Breast epithelium (tissue), 4 donors: ENCODE measurements at places on chromosomes 3 and 15. TPM values are rescaled to one million over a fixed set of nuclear protein-coding genes. Genes with fewer than 3 reads are reported as not detected.

The UTS2B gene
- 0.15 TPM for total RNA-seq

The GPR27 gene
- total RNA-seq, result 0.32 TPM

The FAM43A gene
- 15.5 TPM for total RNA-seq

- no peaks in the 10 kb centered on the region for H3K36me3 ChIP-seq
- no peak overlapping the region for H3K27ac ChIP-seq
- no peaks in the 10 kb centered on the region for H3K27me3 ChIP-seq
- DNase-seq, result no peak
- no peaks in the 10 kb centered on the region for H3K4me1 ChIP-seq
Measured at GRCh38 chr3:117252208-117252607, 542.6 kb downstream of the TUSC7 start.

GRCh38 chr15:66401130-66402021 lies 14.7 kb downstream of the MAP2K1 start:
- H3K27ac ChIP-seq, result no peak overlapping the region
- H3K4me1 ChIP-seq, result no peaks in the 10 kb centered on the region
- no peak for DNase-seq
- H3K4me3 ChIP-seq, result no peak overlapping the region
- H3K36me3 ChIP-seq, result no peaks in the 10 kb centered on the region

DNA sequence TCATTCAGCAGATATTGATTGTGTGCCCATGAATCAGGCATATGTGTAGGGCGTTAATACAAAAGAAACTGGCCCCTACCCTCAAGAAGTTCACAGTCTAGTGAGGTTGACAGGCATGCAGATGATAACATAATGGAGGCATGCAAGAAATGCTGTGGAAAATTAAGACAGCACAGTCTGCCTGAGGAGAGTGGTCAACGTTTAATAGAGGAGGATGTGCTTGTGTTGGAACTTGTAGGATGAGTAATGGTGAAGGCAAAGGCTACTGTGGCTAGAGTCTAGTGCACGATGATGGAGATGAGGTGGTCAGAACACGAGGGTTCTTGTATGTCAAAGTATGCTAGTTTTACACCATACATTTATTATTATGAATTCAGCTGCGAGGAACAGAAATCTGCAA lies 295.7 kb downstream of the SOX2 start:
- H3K27ac ChIP-seq, result no peak overlapping the region
- no peaks in the 10 kb centered on the region for H3K27me3 ChIP-seq
- no peak for DNase-seq
- H3K4me1 ChIP-seq, result no peaks in the 10 kb centered on the region
- no peak overlapping the region for H3K4me3 ChIP-seq
- H3K36me3 ChIP-seq, result no peaks in the 10 kb centered on the region

GRCh38 chr3:142215106-142215505 lies 10.3 kb downstream of the GK5 start:
- no peak overlapping the region for H3K4me3 ChIP-seq
- no peak for DNase-seq
- no peaks in the 10 kb centered on the region for H3K27me3 ChIP-seq
- no peaks in the 10 kb centered on the region for H3K36me3 ChIP-seq
- H3K27ac ChIP-seq, result peak overlapping the region; percentile 73

DNA sequence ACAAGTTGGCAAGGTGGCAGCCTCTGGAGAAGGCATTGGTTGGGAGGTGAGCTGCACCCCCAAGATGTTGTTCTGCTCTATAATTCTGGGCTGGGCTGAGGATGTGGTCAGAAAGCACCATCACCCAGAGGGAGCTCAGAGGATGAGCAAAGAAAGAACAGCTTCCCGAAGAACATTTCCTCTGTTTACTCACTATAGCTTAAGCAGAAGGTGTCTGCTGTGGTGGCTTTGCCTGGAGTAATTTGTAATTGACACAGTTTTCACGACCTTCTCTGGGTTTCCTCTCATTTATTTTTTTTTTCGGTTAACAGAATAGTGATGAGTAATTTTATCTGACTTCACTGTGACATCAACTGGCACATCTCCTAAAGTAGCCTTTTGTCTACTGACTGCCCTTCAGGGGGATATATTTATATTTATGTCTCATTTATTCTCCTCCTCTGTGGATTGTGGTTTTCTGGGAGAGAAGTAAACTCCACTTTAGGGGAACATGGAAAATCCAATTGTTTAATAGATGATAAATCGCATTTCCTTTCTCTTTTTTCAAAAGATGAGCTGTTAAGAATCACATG lies 49.5 kb upstream of the ABHD17C start:
- no peak overlapping the region for H3K27ac ChIP-seq
- DNase-seq, result no peak
- H3K4me1 ChIP-seq, result no peaks in the 10 kb centered on the region
- H3K36me3 ChIP-seq, result no peaks in the 10 kb centered on the region

DNA sequence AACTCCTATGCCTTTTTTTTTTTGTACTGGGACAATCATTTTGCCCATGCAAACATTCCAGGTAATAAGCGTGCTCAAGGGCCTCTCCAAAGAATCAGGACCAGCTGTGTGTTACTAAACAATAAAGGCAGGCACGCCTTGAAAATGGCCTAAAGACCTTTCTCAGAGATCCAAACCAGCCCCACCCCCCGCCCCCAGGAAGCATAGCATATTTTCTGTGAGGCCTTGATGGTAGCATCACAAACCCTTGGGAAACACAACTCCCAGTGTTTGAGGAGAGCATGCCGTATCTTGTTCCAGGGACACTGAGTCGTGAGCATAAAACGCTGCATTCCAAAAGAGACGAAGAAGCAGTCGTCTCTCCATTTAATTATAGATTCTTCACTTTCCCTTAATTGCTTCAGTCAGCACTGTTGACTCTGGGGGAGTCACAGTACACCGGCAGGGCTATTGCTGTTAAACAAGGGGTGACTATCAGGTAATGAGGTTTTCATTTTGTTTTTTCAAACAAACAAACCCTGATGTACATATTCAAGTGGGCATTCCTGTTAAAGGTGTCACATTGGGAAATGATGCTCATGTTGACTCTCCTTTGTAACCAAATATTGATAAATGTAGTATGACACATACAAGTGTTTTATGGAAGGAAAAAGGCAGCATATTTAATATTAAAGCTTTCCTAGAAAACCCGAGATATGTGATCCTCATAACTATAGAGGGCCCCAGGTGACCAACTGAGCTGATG lies 4.4 kb upstream of the TPM1 start:
- no peaks in the 10 kb centered on the region for H3K27me3 ChIP-seq
- H3K27ac ChIP-seq, result peak overlapping the region; percentile 65

- no peak overlapping the region for H3K4me3 ChIP-seq
- no peak for DNase-seq
- H3K36me3 ChIP-seq, result no peaks in the 10 kb centered on the region
- no peaks in the 10 kb centered on the region for H3K4me1 ChIP-seq
Measured at GRCh38 chr3:124174476-124174875, 182.6 kb upstream of the ROPN1 start.

- no peaks in the 10 kb centered on the region for H3K4me1 ChIP-seq
- no peak overlapping the region for H3K4me3 ChIP-seq
- H3K36me3 ChIP-seq, result no peaks in the 10 kb centered on the region
- no peaks in the 10 kb centered on the region for H3K27me3 ChIP-seq
- H3K27ac ChIP-seq, result peak overlapping the region; percentile 58
Measured at GRCh38 chr3:172132159-172132586, 92.8 kb downstream of the FNDC3B start.

DNA sequence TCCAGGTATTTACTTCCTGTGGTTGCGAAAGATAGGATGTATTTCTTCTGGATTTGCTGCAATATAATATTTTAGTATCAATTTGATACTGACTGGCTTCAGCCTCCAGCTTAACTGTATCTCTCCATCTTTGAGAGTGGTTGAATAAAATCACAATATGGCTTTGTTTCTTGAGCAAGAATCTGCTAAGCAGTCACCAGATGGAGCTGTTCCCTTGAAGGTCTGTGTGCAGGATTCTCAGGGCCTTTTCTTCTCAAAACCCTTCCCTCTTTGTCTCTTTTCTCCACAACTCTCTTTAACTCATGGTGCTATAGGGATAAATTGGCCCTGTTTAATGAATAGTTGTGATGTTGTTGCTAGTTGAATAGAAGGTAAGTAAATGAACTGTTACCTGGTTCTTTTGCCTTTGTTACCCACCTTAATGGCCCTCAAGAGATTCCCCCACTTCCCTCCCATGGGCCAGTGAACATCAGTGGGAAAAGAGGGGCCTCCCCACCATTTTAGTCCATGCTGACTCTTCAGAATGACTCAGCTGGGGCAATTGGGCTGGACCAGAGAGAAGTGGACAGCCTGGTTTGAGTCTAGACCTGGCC lies 34.8 kb upstream of the RAB6B start:
- no peak overlapping the region for H3K27ac ChIP-seq
- H3K27me3 ChIP-seq, result no peaks in the 10 kb centered on the region
- H3K4me3 ChIP-seq, result no peak overlapping the region

DNA sequence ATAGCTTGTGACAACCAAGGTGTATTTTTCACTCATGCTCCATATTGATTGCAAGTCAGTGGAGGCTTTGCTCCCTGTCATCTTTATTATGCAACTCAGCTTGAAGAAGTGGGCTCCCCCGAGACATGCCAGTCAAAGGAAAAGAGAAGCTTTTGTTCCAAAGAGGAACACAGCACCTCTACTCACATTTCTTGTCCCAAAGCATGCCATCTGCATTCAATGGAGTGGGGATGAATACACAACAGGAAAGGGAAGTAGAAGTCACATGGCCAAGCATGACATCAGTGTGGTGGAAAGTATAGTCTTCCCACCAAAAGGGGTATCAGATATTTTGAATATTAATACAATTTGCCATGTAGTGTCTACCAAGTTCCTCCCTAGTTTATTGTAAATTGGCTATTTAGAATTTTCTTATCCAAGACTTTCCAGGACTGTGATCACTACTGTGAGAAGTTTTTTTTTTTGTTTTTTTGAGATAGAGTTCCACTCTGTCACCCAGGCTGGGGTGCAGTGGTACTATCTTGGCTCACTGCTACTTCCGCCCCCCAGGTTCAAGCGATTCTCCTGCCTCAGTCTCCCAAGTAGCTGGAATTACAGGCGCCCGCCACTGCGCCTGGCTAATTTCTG lies 114.5 kb downstream of the GMPS start:
- H3K36me3 ChIP-seq, result no peaks in the 10 kb centered on the region
- no peaks in the 10 kb centered on the region for H3K4me1 ChIP-seq
- DNase-seq, result no peak
- H3K4me3 ChIP-seq, result no peak overlapping the region
- no peaks in the 10 kb centered on the region for H3K27me3 ChIP-seq

GRCh38 chr3:176651622-176652021 lies 545.7 kb downstream of the TBL1XR1 start:
- no peak overlapping the region for H3K27ac ChIP-seq
- H3K36me3 ChIP-seq, result no peaks in the 10 kb centered on the region
- H3K4me3 ChIP-seq, result no peak overlapping the region
- H3K27me3 ChIP-seq, result no peaks in the 10 kb centered on the region

DNA sequence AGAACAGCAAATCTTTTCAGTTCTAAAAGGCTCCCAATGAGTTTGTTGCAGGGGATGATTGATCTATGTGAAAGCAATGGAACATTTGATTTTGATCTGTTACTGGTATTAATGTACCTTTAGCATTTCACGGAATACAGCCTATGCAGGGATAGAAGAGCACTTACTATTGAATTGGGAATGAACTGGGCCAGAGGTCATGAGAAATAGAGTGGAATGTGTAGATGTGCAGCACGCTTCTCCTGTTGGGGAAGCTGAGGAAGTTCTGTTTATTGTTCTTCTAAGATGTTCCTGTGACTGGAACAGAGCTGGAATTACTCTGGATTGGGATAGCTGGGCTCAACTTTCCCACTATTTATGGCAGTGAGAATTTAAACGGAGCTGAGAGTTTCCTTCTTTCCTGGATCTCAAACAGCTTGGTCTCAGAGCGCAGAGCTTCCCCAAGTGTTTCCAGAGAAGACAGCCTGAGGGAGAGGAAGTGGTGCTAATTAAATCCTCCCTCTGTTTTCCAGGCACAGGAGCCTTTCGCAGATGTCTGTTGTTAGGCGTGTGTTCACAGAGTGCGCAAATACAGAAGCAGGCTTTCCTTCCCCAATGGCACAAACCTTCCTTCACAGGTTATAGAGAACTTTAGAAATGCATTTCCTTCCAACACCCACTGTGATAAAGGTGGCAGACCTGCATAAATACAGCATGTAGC lies 32.5 kb downstream of the TPRG1 start:
- H3K36me3 ChIP-seq, result no peaks in the 10 kb centered on the region
- no peak overlapping the region for H3K4me3 ChIP-seq
- no peaks in the 10 kb centered on the region for H3K4me1 ChIP-seq
- no peak for DNase-seq
- H3K27ac ChIP-seq, result no peak overlapping the region
- no peaks in the 10 kb centered on the region for H3K27me3 ChIP-seq

DNA sequence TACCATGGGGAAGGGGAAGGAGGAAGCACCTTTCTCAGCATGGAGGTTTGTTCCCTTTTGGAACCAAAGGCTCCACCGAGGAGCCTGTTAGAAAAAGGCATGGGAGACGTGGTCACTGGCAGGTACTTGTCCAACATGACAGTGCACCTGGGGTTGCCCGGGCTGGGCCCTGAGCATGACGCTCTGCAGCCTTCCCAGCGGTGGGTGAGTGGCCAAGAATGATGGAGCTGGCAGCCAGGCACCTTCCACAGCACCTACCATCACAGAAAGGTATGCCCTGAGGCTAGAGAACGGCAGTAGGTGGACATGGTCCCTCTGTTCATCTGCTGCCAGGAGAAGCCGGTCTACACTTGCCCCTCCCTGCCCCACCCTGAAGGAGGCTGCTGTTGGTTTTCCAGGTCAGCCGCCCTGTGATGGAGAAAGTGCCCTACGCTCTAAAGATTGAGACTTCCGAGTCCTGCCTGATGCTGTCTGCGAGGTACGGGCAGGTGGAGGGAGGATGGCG lies 29.0 kb upstream of the NR2C2 start:
- H3K27me3 ChIP-seq, result no peaks in the 10 kb centered on the region
- no peak overlapping the region for H3K4me3 ChIP-seq
- H3K27ac ChIP-seq, result no peak overlapping the region
- no peak for DNase-seq
- no peaks in the 10 kb centered on the region for H3K4me1 ChIP-seq

GRCh38 chr3:157652366-157652765 lies 149.2 kb upstream of the VEPH1 start:
- no peaks in the 10 kb centered on the region for H3K4me1 ChIP-seq
- no peak for DNase-seq
- H3K4me3 ChIP-seq, result no peak overlapping the region
- no peak overlapping the region for H3K27ac ChIP-seq
